ENCODE measurements at places on chromosomes 4 and X. TPM values are rescaled to one million over a fixed set of nuclear protein-coding genes. Genes with fewer than 3 reads are reported as not detected.

Gene SASH3
- total RNA-seq, result not detected

Gene IQCM
- total RNA-seq, result not detected

Gene CDKL2
- 1.8 TPM for total RNA-seq

Gene NXF2B
- 0.85 TPM for total RNA-seq

Gene PWWP3B
- 1.1 TPM for total RNA-seq

Gene NLGN3
- 15.3 TPM for total RNA-seq

All from GM23338 (cell line).